Activated naive CD8-positive, alpha-beta T cell treated with anti-CD3 and anti-CD28 coated beads, Interleukin-2, amount 10 ng/mL, durations not matched to agents 7 days and 5 days (primary cell): ENCODE measurements at places on chromosomes 16 and 17. TPM values are rescaled to one million over a fixed set of nuclear protein-coding genes. Genes with fewer than 3 reads are reported as not detected.
A peak's percentile ranks its signal among the peaks of the same experiment; 100 is the strongest.

- H3K27me3 ChIP-seq = peaks cover 23% of the 10 kb centered on the region
- H3K27ac ChIP-seq = no peak overlapping the region
- H3K36me3 ChIP-seq = no peaks in the 10 kb centered on the region
Measured at GRCh38 chr16:4982056-4982867, 24.1 kb downstream of the SEC14L5 start.

- H3K4me3 ChIP-seq = no peak overlapping the region
- H3K4me1 ChIP-seq = no peaks in the 10 kb centered on the region
- H3K36me3 ChIP-seq = no peaks in the 10 kb centered on the region
- no peak for DNase-seq
- H3K27me3 ChIP-seq = peaks cover 2% of the 10 kb centered on the region
- no peak overlapping the region for H3K27ac ChIP-seq
Measured at GRCh38 chr16:77919761-77920415, 102.5 kb upstream of the CLEC3A start.

- DNase-seq = no peak
- peaks cover 3% of the 10 kb centered on the region for H3K4me1 ChIP-seq
- H3K4me3 ChIP-seq = no peak overlapping the region
Measured at GRCh38 chr16:69794486-69794885, 32.4 kb downstream of the WWP2 start.

DNA sequence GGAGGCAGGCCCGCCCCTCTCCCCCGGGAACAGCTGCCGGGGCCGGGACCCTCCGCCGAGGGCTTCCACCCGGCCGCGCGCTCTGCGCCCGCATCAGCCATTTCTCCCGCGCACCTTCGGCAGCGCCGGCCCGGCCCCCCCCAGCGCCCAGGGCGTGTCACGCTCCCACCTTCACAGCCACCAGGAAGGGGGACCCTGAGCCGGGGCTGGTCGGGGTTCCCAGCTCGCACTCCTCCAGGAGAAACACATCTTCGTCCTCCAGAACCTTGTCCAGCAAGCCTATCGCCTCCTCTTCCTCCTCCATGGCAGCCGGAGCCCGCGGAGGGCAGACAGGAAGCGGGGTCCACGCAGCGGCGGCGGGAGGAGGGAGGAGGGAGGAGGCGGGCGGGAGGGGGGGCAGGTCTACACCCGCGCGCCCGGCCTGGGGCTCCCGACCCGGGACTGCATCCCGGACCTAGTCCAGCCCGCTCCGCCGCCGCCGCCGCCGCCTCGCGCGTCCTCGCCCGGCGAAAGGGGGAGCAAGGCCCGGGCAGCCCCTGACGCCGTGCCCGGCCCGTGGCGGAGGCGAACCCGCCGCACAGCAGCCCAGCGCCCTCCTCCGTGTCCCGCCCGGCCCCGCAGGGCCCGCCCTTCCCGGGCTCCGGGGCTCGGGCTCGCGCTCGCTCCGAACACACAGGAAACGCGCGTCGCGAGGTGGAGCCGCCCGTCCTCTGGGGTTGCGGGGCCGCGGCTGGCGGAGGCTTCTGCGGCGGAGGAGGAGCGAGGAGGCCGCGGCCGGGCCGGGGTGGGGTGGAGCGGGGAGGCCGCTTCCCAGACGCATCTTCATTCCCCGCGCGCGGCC is 70.8 kb downstream of the ABR start:
- peaks cover 32% of the 10 kb centered on the region for H3K4me1 ChIP-seq
- H3K4me3 ChIP-seq = peak overlapping the region; percentile 87
- DNase-seq = peak; percentile 81
- peak overlapping the region; percentile 78 for H3K27ac ChIP-seq
- H3K27me3 ChIP-seq = no peaks in the 10 kb centered on the region

GRCh38 chr16:28596840-28597691 is at the start of gene SULT1A2:
SULT1A2 (minus strand) TSS chr16:28597050; CDS start chr16:28595930, 1,120 bp downstream.
- DNase-seq = no peak
- H3K4me1 ChIP-seq = peaks cover 18% of the 10 kb centered on the region
- H3K27me3 ChIP-seq = no peaks in the 10 kb centered on the region
- H3K4me3 ChIP-seq = no peak within 1 kb of the TSS
- H3K27ac ChIP-seq = peak within 1 kb of the TSS; percentile 30

- peaks cover 27% of the 10 kb centered on the region for H3K27me3 ChIP-seq
- no peak overlapping the region for H3K4me3 ChIP-seq
- H3K4me1 ChIP-seq = no peaks in the 10 kb centered on the region
- no peak overlapping the region for H3K27ac ChIP-seq
- no peak for DNase-seq
Measured at GRCh38 chr17:3448059-3448665, 14.5 kb upstream of the OR1E2 start.

DNA sequence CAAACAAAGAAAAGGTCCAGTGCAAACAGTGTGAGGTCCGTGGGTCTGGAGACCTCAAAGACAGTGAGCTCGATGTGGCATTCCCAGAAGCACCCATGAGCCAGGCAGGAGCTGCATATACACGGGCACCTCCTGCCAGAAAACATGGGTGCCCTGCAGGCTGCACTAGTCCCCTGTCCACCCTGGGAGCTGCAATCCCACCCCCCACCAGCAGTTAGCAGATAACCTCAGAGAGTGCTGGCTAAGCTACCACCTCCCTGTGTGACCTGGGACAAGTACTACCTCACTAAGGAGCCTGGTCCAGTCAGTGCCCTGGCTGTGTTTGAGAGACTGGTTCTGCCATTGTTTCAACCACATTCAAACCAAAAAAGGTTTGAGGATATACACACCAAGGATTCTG is 135.7 kb downstream of the ZNF423 start:
- no peaks in the 10 kb centered on the region for H3K4me1 ChIP-seq
- H3K27ac ChIP-seq = no peak overlapping the region
- no peak overlapping the region for H3K4me3 ChIP-seq
- peaks cover 2% of the 10 kb centered on the region for H3K27me3 ChIP-seq
- no peak for DNase-seq
- no peaks in the 10 kb centered on the region for H3K36me3 ChIP-seq

Gene KRTAP3-1
- not detected for total RNA-seq

Gene COASY
- 83.3 TPM for total RNA-seq

Gene IGF2BP1
- total RNA-seq = not detected
